ENCODE measurements at places on chromosomes 12 and 14.

DNA sequence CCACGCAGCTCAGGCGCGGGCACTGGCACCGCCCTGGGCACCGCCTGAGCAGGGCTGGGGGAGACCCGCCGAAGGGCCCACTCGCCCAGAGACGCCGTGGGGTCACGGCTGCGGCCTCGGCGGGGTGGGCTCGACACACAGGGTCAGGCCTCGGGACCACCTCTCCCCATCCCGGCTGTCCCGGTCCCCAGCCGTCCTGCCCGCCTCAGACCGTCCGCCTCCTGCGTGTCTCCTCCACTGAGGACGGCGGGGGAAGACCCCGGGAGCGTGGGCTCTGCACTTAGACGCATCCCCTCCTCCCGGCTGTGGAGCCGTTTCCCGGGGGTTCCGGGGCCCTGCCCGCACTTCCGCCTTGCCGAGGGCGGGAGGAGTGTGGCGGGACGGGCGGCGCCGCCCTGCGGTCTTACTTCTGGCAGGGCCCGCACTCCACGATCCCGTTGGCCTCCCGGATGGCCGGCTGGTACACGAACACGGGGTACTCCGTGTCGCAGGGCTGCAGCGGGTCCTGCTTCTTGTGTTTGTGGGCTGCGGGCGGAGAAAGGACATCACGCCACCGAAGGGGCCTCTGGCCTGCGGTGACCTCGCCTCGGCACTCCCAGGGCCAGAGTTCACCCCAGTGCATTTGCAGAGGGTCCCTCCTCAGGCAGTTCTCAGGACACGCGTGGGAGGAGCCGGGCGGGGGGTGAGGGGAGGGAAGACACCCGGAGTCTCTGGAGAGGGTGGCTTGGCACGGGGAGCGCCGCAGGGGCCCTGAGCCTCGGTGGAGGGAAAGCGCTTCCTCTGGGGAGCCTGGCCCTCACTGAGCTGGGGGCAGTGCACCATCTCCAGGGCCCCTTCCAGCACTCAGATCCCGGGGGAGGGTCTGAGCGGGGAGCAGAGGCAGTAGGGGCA, 23.1 kb upstream of the LRTM2 start:
- peak overlapping the region; percentile 73 for H3K4me3 ChIP-seq
- no peaks in the 10 kb centered on the region for H3K27me3 ChIP-seq
- peak overlapping the region; percentile 81 for H3K27ac ChIP-seq
- H3K4me1 ChIP-seq: peaks cover 19% of the 10 kb centered on the region
- DNase-seq: no peak
- H3K36me3 ChIP-seq: no peaks in the 10 kb centered on the region

DNA sequence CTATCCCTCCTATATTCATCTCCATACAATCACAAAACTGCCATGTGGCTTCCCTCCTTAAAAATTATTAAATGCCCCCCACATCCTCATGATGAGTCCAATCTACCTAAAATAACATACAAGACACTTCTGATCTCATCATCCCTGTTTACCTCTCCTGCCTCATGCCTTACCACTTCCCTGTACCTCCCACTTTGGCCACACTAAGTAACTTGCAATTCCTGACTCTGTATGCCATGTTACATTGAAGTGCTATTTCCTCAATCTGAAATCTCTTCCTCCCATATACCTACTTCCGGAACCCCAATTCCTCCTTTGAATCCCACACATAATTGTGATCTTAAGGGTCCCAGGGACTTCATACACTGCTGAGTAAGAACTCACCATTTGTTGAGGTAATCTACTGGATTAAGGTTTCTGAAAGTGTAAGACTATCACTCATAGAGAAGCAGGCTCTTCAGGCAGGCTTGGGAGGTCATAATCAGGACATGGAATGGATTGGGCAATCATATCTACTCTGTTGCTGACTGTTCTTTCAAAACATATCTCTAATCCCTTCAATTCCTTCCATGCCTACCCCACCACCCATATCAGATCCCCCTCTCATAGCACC, 117.6 kb upstream of the PLEKHG7 start:
- DNase-seq: no peak
- H3K27me3 ChIP-seq: no peaks in the 10 kb centered on the region
- no peak overlapping the region for H3K27ac ChIP-seq
- no peak overlapping the region for H3K4me3 ChIP-seq
- no peaks in the 10 kb centered on the region for H3K36me3 ChIP-seq

- H3K4me3 ChIP-seq: no peak overlapping the region
- no peak for DNase-seq
- H3K36me3 ChIP-seq: no peaks in the 10 kb centered on the region
These were observed 102.2 kb downstream of the KIF26A start for GRCh38 chr14:104240434-104241157.

- H3K27me3 ChIP-seq: no peaks in the 10 kb centered on the region
- DNase-seq: no peak
- H3K4me1 ChIP-seq: peaks cover 31% of the 10 kb centered on the region
- H3K36me3 ChIP-seq: no peaks in the 10 kb centered on the region
These were observed 3.1 kb upstream of the CCDC88C start for GRCh38 chr14:91420686-91421085.

All from suprapubic skin (tissue), 4 donors.